ENCODE measurements at places on chromosomes 12 and 14.

DNA sequence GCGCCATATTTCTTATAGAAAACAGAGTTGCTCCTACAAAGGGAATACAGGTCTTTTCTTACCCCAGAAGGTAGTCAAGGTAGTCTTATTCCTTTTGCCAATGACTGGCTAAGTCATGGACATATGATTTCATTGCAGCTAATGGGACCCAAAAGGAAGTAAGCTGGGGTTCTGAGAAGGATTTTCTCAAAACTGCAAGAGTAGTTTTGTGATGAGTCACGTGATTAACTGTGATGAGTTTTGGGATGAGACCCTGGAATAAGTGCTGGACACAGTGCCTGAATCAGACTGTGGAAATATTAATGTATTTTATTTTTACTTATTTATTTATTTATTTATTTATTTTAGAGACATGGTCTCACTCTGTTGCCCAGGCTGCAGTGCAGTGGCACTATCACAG, 13.4 kb upstream of the NIN start:
- no peak for DNase-seq

DNA sequence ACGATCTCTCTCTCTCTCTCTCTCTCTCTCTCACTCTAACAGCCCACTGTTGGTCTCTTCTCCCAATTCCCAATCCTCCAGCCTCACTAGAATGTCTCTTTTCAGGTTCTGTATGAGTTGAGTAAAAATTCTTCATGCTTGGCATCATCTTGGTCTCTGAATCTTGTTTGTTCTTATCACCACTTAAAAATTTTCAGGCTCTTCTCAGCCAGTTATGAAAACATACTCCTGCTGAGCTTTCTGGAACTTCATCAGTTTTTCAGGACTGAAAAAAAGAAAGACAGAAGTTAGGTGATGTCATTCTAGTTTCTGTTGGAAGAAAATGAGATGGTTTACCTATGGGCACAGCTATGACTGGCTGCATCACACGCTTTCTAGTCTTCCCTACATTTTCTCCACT, 11.5 kb upstream of the IL22 start:
- no peak for DNase-seq

GRCh38 chr12:5081016-5081415, 37.3 kb downstream of the KCNA5 start:
- no peak for DNase-seq

GRCh38 chr14:20667957-20668356, 16.4 kb upstream of the RNASE4 start:
- DNase-seq: no peak

GRCh38 chr14:55398679-55399078, 13.0 kb downstream of the ATG14 start:
- DNase-seq: peak; percentile 73

DNA sequence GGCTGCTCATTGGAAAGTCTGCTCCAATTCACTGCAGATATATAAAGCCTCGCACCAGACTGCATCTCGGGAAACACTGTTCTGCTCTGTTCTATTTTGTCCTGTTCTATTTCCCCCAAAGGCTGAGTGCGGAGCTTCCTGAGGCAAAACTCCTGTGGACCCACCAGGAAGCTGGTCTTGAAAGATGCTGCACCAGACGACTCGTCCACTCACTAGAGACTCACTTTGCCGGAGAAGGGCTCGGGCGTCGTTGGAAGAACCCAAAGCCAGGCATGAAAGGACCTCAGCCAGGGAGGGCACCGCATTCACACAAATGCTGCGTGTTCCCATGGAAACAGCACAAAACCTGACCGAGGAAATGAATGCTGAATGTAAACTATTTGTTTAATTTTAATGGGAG, 331.2 kb upstream of the SFSWAP start:
- no peak for DNase-seq

DNA sequence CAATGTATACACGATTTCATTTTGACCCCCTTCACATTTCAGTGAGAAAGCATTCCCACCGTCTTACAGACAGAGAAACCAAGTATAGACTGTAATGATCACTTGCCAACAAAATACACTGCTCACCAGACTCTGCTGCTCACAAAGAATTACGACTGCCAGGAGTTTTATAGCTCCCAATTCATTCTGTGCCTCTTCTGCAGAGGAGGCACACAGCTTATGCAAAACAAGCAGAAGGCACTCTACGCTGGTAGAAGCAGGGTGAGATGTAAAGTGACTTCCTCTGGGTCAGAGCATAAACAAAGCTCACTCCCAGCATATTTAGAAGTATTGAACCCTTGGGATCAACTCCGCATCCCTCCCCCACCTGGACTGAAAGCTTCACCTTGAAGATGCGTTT, 14.6 kb downstream of the SPTB start:
- DNase-seq: no peak

DNA sequence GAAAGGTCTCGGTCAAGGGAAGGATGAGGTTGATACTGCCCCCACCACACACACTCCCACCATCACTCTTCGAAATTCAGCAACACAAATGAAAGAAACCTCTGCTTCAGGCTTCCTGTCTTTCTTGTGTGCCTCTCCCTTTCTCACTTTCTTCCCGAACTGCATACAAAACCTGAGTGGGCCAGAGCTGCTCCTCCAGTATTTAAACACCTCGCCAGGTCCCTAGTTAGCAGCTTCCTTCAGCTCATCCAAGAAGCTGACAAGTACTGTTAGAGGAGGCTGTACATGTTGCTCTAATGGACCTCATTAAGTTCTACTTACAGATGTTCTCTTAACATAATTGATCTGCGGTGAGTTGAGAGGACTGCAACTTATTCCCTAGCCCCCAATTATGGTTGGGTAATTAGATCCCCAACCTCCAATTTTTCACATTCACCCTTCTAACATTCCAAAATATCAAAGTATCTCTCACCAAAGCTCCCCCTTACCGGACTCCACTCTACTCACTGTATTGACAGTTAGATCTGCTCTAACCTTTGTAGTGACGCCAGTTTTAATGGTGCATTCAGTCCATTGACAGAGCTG, 4.1 kb upstream of the LMO3 start:
- DNase-seq: no peak

GRCh38 chr14:36657399-36658122, 4.1 kb upstream of the PAX9 start:
- no peak for DNase-seq

DNA sequence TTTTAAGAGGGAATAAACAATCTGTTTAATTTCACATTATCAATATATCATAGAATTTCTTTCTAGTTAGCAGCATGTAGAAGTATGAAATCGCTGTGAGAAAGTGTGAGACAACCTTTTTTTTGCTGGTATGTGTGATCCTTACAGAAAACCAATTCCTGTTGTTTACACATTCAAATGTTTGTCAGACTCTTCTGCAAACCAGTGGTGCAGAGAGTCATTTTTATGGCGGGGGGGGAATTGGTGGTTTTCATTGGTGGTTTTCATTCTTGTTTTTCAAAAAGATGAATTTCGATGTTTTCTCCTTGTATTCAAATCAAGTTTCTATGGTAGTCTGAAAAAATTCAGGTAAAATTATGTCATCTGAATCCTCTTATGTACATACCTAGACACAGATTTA, 57.8 kb downstream of the SLC25A21 start:
- no peak for DNase-seq

- no peak for DNase-seq
Observed at GRCh38 chr14:93957751-93958566, 18.4 kb downstream of the ASB2 start.

DNA sequence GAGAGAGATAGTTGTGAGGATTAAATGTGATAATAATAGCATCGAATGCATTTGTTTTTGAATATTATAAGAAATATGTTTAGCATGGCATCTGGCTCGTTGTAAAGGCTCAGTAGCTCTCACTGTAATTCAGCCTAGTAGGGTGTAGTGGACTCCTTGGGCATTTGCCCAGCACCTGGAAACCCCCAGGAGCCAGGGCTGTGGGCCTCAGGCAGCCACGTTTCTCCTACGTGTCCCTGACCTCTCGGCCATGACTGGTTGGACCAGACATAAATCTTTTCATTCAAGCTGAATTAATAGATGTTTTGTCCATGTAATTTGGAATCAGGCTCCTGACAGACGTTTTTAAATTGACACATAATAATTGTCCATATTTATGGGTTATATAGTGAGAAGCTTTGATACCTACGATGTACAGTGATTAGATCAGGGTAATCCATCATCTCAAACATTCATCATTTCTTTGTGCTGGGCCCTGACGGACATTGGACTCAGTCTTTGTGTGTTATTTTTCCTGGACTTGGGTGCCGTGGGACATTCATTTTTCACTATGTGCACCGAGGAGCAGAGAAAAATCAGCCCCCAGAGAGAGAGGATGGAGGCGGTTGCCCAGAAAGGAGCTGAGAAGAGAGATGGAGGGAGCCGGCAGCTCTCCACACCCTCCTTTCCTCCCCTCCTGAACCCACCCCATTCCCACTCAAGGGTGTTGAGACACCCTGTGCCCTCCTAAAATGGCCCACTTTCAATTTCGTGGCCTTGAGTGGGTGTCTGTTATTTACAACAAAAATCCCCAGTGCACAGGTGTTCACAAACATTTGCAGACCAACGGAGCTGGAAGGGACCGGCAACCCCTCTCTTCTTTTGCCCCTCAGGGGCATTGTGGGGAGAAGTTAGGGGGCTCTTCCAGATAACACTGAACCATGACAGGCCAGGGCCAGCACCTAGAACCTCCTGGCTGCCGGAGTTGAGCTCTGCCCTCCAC, 296.4 kb downstream of the DPF3 start:
- DNase-seq: no peak

DNA sequence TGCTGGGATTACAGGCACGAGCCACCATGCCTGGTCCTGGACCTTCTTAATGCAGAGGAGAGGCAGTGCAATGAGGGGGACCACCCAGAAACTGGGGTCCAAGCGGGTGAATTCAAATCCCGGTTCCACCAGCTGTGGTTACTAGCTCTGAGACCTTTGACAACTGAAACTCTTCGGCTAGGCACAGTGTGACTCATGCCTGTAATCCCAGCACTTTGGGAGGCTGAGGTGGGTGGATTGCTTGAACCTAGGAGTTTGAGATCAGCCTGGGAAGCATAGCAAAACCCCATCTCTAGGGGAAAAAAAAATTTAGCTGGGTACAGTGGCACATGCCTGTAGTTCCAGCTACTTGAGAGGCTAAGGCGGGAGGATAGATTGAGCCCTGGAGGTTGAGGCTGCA, 5.0 kb upstream of the CD4 start:
- DNase-seq: no peak

GRCh38 chr12:120651821-120652220, 11.4 kb downstream of the CABP1 start:
- DNase-seq: no peak

DNA sequence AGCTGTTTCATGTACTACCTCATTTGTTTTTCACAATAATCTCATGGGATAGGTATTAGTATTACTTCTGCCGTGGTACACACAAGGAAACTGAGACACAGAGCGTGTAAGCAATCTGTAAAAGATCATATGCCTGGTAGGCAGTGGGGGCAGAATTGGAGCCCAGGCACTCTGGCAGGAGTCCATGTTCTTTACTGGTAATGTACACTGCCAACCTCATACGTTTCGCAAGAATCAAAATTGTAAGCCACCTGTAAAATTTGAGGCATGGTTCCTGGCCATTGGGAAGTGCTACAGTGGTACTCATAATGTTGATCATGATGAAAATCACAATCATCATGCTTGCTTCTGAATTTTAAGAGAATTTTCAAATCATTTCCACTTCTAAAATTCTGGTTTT, 40.7 kb downstream of the TMTC1 start:
- DNase-seq: no peak

GRCh38 chr12:94172973-94173372, 24.6 kb downstream of the PLXNC1 start:
- DNase-seq: no peak

DNA sequence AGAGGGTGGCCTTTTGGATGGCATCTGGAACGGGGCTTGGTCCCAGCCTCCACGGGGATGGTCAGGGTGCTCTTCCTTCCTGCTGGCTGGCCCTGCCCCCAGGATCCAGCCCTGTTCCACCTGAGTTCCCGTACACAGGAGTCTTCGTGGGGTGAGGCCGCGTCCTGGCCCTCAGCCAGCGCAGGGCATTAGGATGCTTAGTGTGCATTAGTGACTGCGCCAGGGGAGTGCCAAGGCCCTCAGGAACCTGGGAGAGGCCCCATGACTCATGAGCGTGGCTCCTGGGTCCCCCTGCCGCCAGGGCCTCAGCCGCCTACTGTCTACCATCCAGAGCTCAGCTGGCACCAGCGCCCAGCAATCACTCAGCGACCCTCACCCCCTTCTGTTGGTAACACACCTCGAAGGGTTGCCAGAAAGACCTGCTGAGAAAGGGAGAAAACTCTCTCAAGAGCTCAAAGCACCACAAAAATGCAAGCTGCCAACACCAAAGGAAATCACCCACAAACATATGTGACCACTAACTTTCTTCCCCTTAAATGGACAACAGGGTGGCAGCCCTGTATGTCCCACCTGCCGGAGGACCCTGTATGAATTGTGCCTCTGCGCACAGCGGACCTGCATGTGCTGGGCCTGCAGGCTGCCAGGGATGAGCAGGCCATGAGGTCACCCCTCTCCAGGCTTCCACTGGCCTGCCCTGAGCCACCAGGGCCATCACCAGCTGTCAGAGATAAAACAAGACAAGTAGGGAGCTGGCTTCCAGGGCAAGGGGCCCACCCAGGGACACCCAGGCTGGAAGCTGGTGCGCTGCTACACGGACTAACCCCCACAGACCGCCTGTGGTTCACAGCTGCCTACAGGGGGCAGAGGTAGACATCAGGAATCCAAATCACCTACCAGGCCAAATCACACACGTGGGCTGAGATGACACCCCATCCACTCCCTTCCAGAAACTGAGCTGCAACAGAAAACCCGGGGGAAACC, 28.7 kb downstream of the CCDC85C start:
- DNase-seq: no peak

DNA sequence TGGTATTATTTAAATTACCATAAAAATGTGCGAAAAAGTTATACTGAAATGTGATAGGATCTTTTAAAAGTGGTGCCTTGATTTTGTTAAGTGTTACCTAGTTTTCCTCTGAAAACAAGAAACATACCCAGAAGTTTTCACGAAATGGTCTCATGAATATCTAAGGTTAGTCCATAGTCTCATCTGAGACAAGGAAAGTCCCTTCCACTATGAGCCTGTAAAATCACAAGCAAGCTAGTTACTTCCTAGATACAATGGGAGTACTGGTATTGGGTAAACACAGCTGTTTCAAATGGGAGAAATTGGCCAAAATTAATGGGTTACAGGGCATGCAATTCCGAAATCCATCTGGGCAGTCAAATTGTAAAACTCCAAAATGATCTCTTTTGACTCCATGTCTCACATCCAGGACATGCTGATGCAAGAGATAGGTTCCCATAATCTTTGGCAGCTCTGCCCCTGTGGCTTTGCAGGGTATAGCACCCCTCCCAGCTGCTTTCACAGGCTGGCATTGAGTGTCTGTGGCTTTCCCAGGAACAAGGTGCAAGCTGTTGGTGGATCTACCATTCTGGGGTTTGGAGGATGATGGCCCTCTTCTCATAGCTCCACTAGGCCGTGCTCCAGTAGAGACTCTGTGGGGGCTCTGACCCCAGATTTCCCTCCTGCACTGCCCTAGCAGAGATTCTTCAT, 271.4 kb downstream of the NAV3 start:
- peak; percentile 6 for DNase-seq

- no peak for DNase-seq
Observed at GRCh38 chr14:23578560-23579310, at the start of gene JPH4. Gene JPH4, minus strand, starts transcription at chr14:23578790. Its CDS starts 1,337 bp downstream, at chr14:23577453.
